ENCODE measurements at places on chromosomes 3 and 15.

GRCh38 chr15:70242951-70243685 lies 145.4 kb upstream of the TLE3 start:
- no peak for DNase-seq

- DNase-seq, result no peak
Observed at GRCh38 chr3:133561679-133562078, 11.8 kb upstream of the CDV3 start.

- DNase-seq, result no peak
Observed at GRCh38 chr3:52257911-52258310, 12.4 kb downstream of the PPM1M start.

DNA sequence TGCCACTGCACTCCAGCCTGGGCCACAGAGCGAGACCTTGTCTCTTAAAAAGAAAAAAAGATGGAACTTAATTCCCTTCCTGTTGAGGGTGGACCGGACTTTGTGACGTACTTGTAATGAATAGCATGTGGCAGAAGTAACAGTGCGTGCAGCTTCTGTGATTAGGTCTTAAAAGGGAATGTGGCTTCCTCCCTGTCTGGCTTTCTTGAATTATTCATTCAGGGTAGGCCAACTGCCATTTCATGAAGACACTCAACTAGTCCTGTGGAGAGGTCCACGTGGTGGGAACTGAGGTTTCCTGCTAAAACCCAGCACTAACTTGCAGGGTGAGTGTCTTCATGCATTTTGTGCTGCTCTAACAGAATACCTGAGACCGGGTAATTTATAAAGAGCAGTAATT lies 98.9 kb upstream of the PIAS1 start:
- no peak for DNase-seq

GRCh38 chr15:84813435-84813834 lies 3.7 kb upstream of the ALPK3 start:
- DNase-seq, result no peak
